ENCODE measurements at places on chromosomes 6 and 20.

- no peak for DNase-seq
These were observed 253.1 kb downstream of the FNDC1 start for GRCh38 chr6:159422041-159422984.

DNA sequence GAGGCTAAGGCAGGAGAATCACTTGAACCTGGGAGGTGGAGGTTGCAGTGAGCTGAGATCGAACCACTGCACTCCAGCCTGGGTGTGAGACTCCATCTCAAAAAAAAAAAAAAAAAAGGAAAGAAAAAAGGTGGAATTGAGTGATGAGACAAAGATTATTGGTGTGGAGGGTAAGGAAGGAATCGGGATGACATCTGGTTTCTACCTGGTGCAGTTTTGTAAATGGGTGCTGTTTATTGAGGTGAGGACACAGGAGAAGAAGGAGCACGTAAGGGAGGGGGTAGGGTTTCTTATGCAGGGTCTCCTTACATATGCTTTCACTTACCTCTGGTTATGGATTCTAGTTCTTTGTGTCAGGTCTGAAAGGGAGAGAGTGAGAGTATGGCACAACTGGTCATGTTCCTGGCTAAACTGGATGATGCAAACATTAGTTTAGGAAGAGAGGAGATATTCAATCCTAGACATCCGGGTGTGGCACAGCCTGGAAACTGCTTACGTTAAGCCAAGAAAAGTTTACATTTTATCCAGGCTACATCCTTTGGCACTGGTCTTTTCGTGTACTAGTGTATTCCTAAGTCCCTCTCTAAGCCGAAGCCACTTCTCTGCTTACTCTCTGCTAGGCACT, 5.4 kb downstream of the RALY start:
- no peak for DNase-seq

GRCh38 chr20:29472606-29473005, 1784.9 kb upstream of the DEFB115 start:
- no peak for DNase-seq

DNA sequence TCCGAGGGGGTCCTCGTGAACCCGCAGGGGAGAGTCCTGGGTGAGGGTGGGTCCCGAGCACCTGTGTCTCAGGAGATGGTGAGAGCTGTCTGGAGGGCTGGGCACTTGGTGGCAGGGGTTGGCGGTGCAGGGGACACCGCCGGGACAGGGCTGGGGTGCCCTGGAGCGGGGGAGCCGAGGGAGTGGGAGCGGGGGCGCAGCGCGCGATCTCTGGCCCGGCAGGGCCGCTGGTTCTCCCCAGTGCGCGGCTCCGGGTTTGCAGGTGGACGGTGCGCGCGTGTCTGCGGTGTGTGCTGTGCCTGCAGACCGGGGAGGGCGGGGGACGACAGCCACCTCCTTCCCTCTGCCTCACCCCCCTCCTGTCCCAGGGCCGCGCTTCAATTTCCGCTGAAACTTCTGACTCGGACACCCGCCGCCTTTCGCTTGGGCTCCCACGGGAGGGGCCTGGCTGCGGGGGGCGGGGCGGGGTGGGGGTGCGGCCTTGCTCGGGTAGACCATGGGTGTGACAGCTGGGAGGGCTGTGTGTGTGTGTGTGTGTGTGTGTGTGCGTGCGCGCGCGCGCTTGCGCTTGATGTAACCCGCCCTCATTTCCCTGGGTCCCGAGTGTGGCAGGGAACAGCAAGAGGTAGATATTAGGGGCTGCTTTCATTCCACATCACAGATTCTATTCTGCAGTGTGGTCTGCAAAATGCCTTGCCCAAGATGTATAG, 1.2 kb downstream of the TRIB3 start:
- DNase-seq = peak; percentile 66

DNA sequence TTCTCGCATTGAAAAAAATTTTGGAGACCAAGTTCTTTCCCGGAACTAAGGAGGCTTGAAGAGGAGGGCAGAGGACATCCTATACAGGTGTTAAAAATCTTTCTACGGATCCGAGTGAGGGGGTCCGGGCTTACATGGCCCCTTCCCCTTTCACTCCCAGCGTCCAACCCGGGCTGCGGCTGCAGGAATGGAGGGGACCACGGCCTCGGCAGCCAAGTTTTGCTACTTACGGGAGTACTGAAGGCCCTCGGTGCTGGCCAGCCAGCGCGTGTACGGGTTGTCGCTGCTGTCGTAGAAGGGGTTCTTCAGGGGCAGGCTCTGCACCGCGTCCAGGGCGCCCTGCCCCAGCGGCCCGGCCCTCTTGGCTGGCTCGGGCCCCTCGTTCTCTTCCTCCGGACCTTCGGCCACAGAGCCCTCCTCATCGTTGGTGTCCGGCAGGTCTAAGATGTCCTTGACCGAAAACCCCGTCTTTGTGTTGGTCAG, 642 bp downstream of the NKX2-2 start:
- DNase-seq = no peak

- no peak for DNase-seq
These were observed 41.5 kb downstream of the APCDD1L start for GRCh38 chr20:58473453-58474425.

- no peak for DNase-seq
These were observed 212.2 kb downstream of the ARHGAP18 start for GRCh38 chr6:129497481-129498441.

- peak; percentile 35 for DNase-seq
These were observed 21.1 kb downstream of the RAET1L start for GRCh38 chr6:150004101-150004782.

DNA sequence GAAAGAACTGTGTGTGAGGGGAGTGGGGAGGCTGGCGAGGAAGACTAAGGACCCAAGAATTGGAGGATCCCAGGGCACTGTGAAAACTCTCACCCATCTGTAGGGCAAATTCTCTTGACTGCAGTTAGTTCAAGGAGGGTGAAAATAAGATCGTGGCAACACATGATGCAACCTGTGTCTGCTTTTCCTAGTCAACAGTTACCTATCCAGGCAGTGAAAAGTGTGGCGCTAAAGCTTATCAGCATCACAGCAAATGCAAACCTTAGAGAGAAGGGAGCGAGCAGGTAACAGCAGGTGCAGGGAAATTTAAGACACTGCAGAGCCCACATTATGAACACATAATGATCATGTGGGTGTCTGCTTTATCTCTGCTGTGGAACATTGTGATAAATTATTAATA, 97.7 kb upstream of the SGK1 start:
- no peak for DNase-seq

GRCh38 chr6:153840039-153840850, 198.8 kb upstream of the OPRM1 start:
- DNase-seq = no peak

GRCh38 chr20:45938727-45939438, 4.4 kb downstream of the PCIF1 start:
- no peak for DNase-seq

GRCh38 chr6:135902756-135903331, 51.3 kb downstream of the PDE7B start:
- DNase-seq = no peak

- DNase-seq = no peak
These were observed 625.3 kb downstream of the EYS start for GRCh38 chr6:65081756-65082155.

- DNase-seq = no peak
These were observed 418.4 kb upstream of the JAG1 start for GRCh38 chr20:11092151-11092550.

DNA sequence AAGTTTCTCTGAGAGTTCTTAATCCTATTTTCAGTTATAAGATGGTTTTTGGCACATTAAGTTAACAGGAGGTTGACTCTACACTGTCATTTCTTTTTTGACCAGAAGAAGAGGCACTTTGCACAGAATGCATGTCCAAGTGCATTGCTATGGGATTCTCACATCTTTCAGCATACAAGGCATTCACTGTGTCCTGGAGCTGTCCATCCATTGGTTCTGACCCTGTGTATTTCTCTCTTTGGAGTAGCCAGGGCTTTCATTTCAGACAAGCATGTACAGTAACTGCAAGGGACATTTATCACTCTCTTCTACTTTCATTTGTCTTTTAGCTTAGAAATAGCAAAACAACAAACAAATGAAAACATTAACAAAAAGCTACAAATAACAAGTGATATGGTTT, 275.1 kb upstream of the IMPG1 start:
- no peak for DNase-seq

Measured in hematopoietic multipotent progenitor cell (in vitro differentiated cells).